ENCODE measurements at places on chromosomes 7 and 10. TPM values are rescaled to one million over a fixed set of nuclear protein-coding genes. Genes with fewer than 3 reads are reported as not detected.

The MSS51 gene
- total RNA-seq: 4.9 TPM

The FAM25G gene
- not detected for total RNA-seq

The LDB3 gene
- total RNA-seq: 0.14 TPM

The ZNF438 gene
- 5.3 TPM for total RNA-seq

The ZNF775 gene
- total RNA-seq: 14.9 TPM

The XRCC2 gene
- 6.7 TPM for total RNA-seq

The CLRN3 gene
- total RNA-seq: not detected

The HYAL4 gene
- total RNA-seq: not detected

The CLDN4 gene
- 175 TPM for total RNA-seq

The CPEB3 gene
- total RNA-seq: 2.6 TPM

The PDCD4 gene
- 142 TPM for total RNA-seq

The TRIM50 gene
- not detected for total RNA-seq

Measured in mesothelial cell of epicardium (in vitro differentiated cells).